ENCODE measurements at places on chromosomes 12 and 14.

DNA sequence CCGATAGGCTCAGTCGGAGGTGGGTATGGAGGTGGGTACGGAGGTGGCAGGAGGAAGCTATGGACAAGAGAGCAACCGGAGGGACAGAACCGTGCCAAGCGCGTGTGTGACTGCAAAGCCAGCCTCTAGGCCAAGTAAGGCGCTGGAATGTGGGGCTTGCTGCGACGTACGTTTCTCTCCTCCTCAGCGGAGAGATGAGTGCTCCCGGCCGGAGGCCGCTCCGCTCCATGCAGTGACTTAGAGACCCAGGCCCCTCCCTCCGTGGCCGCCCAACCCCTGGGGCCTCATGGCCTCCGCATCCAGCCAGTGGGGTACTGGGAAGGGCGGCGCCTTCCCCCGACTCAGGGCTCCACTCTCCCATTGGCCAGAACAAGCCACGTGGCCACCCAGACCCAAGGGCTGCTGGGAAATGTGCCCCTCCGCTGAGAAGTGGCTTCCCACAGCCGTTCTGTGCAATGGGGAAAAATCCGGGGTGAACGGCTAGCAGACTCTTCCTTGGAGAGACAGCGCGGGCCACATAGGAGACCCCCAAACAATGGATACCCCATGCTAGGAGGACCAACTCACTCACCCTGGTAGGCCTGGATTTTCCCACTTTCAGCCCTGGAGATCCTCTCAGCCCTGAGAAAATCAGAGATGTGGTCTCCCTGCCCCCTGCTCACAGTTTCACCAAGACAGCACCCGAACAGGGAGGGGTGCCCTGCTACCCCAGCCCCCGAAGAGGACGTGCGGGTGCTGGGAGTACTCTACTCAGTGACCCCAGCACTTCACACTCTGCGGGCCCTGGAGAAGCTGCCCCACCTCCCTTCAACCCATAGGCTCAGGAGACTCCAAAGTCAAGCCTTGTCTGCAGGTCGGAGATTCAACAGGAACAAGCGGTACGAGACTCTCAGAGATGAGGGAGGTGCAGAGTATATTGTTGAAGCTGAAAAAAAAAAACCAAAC, 66.7 kb downstream of the RIMBP2 start:
- no peak for DNase-seq

DNA sequence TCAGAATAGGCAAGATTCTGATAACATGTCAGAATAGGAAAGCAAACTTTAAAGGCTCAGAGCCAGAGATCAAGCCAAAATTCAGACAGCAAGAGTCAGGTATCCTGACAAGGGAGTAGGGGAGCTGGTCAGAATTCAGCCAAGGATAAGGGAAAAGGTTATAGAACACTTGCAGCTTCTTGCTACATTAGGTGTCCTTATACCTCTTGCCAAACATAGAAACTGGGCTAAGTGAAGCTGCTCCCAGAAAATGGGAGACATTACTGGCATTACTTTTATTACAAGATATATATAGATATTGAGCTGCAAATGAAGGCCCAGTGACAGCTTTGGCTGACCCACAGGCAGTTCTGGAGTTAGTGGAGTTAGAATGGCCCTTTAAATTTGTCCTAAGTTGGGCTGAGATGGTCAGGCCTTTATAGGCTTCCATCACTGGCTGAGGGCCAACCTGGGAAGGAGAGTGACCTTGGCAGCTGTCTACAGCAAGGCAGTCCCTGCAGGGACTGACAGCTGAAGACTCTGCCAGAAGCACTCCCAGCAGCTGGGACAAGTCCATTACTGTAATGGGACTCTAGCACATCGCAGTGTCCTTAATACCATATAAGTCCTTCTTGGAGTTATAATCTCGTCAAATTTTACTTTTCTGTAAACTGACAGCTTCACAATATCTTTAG, 83.0 kb downstream of the LRRC9 start:
- DNase-seq: peak; percentile 42

GRCh38 chr12:101414533-101415119, 7.1 kb upstream of the ARL1 start:
- DNase-seq: peak; percentile 88

DNA sequence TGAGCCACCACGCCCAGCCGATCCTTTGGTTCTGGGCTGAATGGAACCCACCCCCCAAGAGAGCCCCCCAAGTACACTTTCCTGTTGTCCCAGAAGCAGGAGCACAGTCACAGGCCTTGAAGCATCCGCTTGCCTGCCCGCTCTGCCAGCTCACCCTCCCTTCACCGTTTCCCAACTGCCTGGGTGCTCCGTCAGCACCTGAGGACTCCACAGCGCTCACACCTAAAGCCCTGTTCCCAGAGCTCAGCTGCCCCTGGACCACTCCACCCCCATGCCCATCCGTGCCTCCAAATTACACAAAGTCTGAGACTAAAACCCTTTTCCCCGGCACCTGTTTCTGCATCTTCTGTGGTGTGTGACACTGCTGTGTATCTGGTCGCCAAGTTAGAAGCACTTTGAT, 44.3 kb upstream of the TRAF3 start:
- no peak for DNase-seq

DNA sequence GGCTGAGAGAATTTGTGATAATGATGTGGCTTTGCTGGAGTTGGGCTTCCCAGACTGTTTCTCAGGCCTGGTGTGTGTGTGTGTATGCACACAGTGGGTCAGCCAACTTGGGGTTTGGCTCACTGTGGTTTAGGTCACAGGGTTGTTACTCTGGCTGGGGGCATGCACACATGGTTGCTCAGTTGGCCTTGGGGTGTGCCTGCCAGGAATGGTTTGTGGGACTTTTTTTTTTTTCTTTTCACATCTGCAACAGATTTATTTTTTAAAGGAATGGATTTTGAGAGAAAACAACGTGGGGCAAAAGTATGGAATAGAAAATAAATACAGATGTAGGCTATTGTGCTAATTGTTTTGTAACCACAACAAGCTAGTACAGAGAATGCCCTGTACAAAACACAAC, 25.0 kb upstream of the GTF2A1 start:
- no peak for DNase-seq

DNA sequence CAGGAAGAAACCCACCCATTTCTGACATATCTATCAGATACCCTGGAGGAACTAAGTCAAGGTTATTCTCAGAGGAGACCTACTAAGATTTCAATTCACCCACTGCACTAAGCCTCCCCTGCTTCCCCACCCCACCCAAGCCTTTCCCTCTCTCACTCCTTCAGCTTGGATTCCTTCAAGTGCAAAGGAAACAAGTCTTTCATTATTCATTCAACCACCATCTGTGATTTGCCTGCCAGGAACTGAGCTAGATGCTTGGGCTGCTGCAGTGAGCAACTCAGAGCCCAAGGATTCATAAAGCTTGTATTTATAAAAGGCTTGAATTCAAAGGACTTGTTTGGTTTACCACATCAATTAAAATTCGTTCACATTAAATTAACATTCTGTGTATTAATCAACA, 161.3 kb downstream of the GXYLT1 start:
- no peak for DNase-seq

DNA sequence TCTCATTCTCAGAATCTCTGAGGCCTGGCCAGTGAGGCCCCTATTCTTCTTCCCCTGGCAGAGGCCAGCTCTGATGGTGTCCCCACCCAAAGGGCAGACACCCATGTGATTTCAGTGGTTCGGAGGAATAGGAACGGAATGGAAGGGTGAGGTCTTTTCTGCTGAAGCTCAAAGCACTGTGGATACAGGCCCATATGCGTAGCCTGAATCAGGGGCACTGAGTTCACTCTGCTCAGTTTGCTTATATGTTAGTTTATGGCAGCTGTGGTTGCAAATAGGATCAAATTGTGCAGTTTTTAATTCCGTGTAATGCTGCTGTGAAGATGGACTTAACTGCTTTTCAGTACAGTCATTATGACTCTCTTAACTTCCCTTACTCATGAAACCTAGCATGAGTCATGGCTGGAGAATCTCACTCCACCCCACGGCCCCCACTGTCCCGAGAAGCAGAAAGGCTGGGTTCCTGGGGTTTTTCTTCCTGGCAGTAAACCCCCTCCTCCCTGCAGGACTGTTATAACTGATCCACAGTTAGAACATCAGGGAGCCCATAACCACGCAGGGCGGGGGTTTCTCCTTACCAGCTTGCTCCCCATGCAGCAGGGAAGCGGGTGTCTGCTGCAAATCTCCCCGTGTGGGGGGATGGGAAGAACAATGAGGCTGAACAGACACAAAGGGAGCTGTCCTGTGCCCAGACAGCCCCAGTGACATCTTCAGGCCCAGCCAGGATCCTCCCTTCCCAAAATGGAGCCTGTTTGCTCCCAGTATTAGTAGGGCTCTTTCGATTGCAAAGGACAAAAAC, 122.7 kb downstream of the SLC38A6 start:
- peak; percentile 99 for DNase-seq

DNA sequence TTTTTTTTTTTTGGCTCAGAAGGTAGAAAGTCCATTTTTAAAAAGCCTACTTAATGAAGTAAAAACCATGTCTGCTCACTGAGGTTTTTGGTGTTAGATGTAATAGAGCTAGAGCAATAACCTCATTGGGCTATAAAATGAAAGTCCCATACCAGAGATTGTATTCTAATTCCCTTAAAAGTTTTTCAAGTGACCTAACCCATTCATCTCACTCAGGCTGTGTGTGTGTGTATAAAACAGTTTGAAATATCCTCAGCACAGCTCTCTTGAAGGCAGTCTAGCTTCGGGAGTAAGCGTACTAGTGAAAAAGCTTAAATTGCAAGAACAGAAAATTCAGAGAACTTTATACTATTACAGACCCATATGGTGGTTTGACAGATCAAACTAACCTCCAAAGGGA, 313.8 kb downstream of the CEP128 start:
- no peak for DNase-seq

GRCh38 chr12:704516-705242, 41.4 kb upstream of the NINJ2 start:
- DNase-seq: no peak

- DNase-seq: no peak
Observed at GRCh38 chr14:65169351-65169750, 67.0 kb upstream of the MAX start.

DNA sequence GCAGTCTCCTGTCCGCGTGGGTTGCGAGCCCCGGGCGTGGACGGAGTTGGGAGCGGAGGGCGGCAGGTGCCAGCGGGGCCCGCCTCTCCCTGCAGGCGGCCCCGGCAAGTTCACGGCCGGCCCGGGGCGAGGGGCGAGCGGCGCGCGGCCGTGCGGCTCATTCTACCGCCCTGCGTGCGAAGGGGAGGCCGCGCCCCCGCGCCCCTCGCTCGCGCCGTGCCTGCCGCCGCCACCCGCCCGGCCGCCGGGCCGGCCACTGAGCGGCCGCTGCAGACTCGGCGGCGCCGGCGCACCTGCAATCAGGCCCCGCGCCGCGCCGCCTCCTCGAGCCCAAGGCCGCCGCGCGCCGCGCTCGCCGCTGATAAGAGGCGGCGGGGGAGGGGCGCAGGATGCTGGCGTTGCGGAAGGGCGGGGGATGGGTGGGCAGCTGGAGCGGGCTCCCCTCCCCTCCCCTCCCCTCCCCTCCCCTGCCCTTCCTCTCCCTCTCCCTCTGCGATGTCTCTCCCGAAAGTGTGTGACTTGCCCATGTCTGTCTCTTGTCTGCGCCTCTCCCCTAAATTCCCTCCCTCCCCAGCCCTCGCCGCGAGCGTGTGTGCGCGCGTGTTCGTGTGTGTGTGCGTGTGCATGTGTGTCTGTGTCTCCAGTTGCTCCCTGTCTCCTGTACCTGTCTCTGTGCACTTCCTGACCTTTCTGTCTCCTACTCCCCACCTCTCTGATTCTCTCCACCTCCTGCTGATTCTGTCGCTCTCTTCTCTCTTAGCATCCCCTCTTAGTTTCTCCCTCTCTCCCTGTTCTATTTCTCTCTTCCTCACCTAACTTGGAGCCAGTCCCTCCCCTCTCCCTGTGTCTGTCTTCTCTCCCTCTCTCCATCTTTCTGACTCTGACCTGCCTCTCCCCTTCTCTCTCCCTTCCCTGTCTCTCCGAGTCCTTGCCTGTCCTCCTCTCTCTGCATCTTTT, 768.1 kb upstream of the TBX3 start:
- DNase-seq: peak; percentile 42

GRCh38 chr12:6345319-6346091, 3.6 kb upstream of the TNFRSF1A start:
- DNase-seq: peak; percentile 83

Measured in PC-3 (cell line).